ENCODE measurements at places on chromosomes 4 and X.

- no peak for DNase-seq
Observed at GRCh38 chr4:111639876-111640275, 505.4 kb upstream of the FAM241A start.

GRCh38 chr4:128177498-128177897 lies 110.1 kb downstream of the PGRMC2 start:
- no peak for DNase-seq

DNA sequence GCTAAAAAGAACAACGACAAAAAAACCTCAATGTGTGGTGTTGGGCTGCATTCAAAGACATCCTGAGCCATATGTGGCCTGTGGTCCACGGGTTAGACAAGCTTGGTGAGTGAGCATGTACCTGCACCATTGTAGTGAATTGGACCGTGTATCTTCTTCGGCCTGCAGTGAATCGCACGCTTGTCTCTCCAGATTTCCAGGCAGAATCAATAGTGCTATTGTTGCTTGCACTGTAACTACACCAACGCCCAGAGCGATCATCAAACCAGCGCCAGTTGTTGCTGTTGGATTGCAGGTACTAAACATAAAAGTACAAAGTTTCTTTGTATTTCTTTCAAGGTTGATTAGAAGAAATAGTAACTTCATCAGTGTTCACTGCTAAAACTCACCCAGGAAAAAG lies 101.6 kb downstream of the HUWE1 start:
- DNase-seq, result no peak

GRCh38 chr4:1115528-1116293 lies 2.3 kb upstream of the RNF212 start:
- no peak for DNase-seq

DNA sequence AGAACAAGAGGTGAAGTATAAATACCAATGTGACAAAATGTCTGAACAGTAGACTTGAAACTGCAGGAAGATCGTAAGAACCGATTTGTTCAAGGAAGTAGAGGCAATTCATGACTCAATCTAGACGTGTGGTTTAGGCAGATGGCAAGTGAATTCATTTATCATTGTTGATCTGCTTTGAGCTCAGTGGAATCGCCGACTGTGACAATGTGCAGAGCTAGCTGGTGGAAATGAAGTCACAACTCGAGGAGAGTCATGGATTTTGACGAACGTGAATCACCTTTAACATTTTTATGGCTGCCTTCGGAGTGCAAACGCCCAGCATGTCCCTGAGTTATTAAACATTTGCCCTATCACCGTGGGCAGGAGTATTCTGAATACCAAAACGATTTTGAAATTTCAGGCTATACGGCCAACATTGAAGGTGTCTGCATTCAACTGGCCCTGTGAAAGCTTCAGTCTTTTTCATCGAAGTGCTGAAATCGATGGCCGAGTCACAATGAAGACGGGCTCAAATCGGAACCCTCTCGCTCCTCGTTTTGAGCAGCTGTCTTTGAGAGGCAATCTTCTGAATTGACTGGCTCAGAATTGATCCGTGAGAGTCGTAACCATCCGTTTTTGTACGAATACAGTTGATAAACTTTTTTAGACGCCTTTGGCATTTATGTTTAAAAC lies 689 bp upstream of the OGT start:
- no peak for DNase-seq

DNA sequence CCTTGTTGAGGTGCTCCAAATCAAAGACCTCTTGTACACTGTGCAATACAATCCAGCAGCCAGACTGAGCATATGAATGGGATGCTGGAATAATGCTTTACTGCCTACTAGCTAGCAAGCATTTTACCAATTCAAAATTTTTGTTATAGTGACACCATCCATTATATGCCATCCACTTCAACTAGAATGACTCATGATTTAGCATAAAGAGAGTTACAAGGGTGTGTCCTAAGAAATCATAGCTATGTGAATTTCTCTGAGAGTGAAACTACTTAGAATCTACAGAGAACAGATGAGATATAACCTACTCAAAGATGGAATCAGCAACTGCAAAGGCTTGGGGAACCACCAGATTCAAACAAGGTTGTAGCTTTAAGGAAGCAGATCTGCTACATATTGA lies 221.9 kb downstream of the LHFPL1 start:
- no peak for DNase-seq

- no peak for DNase-seq
Observed at GRCh38 chr4:98969878-98970785, 25.4 kb upstream of the METAP1 start.

GRCh38 chr4:40455340-40455902 lies 120.3 kb downstream of the CHRNA9 start:
- DNase-seq, result no peak

GRCh38 chr4:183099537-183100297 lies 660 bp downstream of the WWC2 start:
- peak; percentile 53 for DNase-seq

DNA sequence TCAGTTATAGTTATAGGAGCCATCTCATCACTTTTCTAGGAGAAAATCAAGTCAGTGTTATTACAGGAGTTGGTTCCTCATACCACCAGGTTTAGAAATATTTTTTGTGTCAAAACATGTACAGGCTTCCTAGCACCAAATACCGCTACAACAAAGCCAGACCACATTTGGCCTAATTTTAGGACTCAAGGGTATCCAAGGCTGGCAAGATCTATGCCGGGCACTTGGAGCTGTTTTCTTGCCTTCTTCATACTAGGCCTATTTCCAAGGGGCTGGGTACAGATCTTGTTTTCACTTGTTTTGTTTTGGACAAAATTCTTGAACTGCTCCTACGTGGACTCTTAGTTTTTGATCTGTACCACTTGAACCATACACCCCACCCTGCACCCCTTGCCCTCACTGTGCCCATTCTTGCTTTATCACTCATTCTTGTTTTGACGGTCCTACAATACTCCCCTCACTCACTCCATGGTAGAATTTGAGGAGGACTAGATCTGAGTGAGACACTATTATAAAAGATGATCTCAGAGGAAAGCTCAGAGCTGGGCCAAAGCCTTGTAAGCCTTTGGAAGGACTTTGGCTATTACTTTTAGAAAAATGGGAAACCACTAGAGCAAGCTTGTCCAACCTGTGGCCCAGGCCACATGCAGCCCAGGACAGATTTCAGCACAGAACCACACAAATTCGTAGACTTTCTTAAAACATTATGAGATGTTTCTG lies 17.7 kb upstream of the TMEM144 start:
- DNase-seq, result no peak

DNA sequence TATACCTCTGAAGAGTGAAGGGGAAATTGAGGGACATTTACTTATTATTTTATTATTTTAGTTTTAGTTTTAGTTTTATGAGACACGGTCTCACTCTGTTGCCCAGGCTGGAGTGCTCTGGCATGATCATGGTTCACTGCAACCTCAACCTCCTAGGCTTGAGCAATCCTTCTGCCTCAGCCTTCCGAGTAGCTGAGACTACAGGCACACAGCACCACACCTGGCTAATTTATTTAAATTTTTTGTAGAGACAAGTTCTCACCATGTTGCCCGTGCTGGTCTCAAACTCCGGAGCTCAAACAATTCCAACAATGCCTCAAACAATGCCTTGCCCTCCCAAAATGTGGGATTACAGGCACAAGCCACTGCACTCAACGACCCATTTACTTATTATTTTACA lies 68.4 kb upstream of the BMP2K start:
- DNase-seq, result no peak

DNA sequence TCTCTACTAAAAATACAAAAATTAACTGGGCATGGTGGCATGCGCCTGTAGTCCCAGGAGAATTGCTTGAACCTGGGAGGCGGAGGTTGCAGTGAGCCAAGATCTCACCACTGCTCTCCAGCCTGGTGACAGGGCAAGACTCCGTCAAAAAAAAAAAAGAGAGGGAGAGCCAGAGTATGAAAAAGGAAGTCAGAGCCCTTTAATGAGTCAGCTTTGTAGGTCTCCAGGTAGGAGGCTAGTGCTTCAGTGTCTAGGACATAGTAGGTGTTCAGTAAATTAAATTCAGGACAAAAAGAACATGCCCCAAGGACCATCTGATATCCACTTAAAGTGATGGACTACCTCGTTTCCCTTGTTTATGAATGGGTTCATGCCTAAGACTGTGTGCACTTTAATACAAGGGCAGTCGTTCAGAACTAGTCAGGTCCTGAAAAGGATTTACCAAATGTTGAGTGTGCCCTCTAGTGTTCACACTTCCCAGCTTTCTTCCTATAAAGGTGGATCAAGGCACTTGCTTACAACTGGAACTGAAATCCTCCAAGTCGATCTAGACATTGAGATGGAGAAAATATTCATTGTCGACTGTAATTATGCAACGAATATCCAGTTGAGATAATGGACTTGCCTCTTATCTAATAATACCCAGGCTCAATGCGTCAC lies 29.0 kb downstream of the F9 start:
- DNase-seq, result peak; percentile 16

DNA sequence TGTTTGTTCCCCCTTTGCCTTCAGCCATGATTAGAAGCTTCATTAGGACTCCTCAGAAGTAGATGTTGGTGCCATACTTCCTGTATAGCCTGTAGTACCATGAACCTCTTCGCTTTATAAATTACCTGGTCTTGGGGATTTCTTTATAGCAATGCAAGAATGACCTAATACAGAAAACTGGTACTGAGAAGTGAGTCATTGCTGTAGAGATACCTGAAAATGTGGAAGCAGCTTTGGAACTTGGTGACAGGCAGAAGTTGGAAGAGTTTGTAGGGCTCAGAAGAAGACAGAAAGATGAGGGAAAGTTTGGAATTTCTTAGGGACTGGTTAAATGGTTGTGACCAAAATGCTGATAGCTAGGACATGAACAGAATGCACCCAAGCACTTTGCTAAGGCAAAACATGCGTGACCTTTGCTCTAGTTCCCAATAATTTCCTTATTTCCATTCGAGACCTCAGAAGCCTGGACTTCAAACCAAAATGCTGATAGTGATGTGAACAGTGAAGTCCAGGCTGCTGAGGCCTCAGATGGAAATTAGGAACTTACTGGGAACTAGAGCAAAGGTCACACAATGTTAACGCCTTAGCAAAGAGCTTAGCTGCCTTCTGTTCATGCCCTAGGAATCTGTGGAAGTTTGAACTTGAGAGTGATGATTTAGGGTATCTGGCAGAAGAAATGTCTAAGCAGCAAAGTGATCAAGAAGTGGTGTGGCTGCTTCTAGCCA lies 3.0 kb upstream of the USP46 start:
- DNase-seq, result no peak

DNA sequence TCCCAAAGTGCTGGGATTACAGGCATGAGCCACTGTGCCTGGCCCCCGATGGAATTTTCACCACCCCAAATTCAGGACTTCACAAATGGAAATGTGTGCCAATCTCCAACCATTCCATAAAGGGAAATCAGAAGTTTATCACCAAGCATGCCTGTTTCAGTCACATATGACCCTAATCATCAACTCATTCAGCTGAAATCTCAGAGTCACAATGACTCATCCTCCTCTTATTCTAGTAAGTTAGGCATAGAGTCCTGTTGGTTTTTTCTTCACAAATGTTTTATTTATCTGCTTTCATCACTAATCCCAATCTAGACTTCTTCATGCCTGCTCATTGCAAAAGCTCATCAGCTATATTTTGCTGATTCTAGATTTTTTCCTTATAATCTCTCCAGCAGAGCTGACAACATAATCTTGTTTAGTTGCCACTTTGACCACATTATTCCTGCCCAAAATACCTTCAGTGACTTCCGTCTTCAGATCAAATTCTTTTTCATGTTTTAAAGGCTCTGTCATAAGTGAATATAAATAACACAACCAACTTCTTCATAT lies 83.3 kb downstream of the SLC7A11 start:
- no peak for DNase-seq

DNA sequence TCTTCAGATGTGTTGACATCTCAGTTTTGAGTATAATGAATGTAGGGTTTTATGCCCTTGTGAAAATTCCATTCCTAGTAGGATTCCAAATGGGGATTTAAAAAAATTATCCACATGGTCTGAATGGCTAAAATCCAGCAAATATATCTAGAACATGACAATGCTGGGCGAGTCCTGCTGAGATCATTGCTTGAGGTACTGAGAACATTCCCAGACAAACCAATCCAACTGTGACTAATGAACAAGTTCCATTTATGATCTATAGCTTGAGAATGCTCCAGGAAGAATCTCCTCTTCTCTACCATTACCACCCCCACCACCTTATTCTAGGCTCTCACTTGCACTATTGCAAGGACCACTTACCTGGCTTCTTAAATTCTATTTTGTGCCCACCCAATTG lies 77.2 kb upstream of the IL1RAPL2 start:
- DNase-seq, result no peak

GRCh38 chr4:101393256-101393655 lies 45.9 kb upstream of the PPP3CA start:
- no peak for DNase-seq

GRCh38 chrX:681989-682388 lies 51.4 kb downstream of the SHOX start:
- DNase-seq, result no peak

DNA sequence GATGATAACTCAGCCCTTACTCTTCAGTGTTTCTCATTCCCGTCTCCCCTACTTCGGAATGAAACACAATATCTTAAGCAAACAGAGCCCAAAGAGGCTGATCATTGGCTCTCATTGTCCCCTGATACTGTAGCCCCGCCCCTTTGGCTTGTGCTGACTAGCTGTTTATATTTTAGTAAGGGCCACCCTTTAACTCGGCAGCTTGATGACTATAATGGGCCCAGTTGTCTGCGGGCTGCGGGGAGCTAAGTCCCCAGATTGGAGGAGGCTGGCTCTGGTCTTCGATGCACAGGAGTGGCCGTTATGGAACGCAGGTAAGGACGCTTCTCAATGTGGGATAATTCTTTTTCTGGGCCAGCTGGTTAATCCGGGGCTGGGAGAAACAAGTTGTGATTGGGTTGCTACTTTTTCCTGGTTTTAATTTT lies at the start of gene TRIM2:
Gene TRIM2 (plus strand): TSS at position 197 of the 425 bp plus-strand sequence. CDS start 88 bp downstream, at position 285.
- DNase-seq, result peak; percentile 71

- no peak for DNase-seq
Observed at GRCh38 chrX:122869171-122869570, 314.9 kb upstream of the GRIA3 start.

DNA sequence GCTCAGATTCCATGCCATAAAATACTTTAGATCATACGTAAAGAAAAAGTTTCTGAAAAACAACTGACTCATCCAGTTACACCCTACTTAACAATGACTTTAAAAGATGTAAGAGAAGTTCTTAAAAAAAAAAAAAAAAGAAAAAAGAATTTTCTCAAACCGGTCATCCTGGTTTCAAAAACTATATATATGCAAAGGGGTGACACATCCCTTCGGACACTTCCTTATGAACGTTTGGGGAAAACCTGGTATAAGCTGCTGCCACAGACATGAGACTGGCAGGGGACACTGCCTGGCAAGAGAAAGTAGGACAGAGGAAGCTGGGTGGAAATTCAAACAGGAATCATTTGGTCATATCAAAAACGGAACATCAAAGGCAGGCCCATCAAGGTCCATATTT lies 81.2 kb upstream of the PRSS48 start:
- no peak for DNase-seq

- no peak for DNase-seq
Observed at GRCh38 chr4:150940123-150940522, 75.0 kb downstream of the LRBA start.

GRCh38 chr4:129968778-129969177 lies 872.8 kb downstream of the C4orf33 start:
- DNase-seq, result no peak

Data from heart left ventricle (tissue), 16 donors.